ENCODE measurements at places on chromosomes 11 and 22.

- DNase-seq, result no peak
Measured at GRCh38 chr11:11966826-11967668, 41.4 kb downstream of the DKK3 start.

DNA sequence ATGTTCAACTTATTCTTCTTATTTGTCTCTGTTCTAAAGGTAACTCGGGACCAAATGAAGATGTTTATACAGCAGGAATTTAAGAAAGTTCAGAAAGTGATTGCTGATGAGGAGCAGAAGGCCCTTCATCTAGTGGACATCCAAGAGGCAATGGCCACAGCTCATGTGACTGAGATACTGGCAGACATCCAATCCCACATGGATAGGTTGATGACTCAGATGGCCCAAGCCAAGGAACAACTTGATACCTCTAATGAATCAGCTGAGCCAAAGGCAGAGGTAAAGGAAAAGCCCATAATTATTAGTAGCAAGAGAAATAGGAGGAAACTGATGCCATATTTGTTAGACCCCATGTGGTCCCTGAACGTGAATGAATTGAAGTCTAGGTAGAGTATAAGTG lies 63.3 kb downstream of the TRIM44 start:
- no peak for DNase-seq

DNA sequence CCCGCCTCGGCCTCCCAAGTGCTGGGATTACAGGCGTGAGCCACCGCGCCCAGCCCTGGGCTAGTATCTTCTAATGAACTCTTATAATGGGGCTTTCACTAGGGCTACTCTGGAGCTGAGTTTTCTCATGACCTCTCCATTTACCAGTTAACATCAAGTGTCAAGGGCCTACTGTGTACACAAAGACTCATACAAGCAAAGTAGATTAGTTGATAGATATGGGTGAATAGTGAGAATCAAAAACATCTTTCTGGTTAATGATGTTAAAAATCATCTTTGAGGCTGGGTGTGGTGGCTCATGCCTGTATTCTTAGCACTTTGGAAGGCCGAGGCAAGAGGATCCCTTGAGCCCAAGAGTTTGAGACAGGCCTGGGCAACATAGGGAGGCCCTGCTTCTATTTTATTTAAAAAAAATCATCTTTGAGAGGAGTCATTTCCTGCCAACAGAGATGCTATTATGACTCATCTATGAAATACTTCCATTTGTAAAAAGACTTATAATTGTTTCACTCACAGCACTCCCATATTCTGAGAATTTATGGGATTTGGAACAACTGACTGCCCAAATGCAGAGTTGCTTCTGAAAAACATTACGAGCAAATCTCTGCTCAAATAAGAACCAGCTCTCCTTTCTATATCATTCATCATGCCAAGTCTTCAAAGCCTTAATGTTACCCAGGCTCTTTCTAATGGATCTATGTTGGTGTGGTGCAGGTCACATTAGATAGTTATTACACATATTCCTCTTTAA lies 57.0 kb downstream of the GDPD4 start:
- no peak for DNase-seq

GRCh38 chr22:31122196-31122531 lies 602 bp upstream of the INPP5J start:
- DNase-seq, result no peak

- no peak for DNase-seq
Measured at GRCh38 chr11:78310500-78310909, 107.1 kb downstream of the GAB2 start.

DNA sequence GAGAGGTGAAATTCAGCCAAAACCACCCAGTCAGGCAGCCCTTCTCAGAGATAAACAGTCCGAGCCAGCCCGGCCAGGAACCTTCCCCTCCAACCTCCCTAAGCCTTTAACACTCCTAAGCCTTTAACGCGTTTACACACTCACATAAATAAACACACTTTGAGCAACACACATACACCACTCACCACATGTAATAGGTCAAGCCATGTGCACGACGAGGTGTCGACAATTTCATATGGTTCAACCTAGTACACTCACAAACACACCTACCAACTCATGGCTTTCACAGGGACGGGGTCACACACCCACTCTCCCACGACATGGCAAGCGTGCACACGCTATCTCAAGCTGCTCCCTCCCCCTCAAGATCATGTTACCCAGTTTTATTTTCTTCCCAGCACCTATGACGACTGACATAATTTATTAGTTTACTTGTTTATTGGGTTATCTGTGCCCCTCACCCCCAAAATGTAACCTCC lies 15.5 kb downstream of the SLC43A1 start:
- DNase-seq, result no peak

DNA sequence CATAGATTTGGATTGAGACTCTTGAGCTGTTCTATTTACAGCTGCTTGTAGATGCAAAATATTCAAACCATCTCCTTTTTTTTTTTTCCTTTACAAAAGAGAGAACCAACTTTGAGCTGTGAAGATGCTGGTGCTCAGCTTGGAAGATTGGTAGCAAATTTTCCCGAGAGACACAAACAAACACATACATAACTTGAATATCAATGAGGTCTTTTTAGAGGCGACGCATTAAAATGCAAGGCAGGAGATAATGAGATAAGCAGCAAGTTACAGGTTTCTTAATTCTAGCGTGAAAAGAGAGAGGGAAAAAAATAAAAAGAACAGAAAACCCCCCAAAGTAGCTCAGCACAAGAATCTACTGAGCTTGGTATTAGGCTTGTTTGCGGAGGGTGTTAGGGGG lies 247.0 kb upstream of the SORL1-AS1 start:
- DNase-seq, result no peak

GRCh38 chr11:46331282-46331984 lies 15.8 kb upstream of the DGKZ start:
- DNase-seq, result no peak

DNA sequence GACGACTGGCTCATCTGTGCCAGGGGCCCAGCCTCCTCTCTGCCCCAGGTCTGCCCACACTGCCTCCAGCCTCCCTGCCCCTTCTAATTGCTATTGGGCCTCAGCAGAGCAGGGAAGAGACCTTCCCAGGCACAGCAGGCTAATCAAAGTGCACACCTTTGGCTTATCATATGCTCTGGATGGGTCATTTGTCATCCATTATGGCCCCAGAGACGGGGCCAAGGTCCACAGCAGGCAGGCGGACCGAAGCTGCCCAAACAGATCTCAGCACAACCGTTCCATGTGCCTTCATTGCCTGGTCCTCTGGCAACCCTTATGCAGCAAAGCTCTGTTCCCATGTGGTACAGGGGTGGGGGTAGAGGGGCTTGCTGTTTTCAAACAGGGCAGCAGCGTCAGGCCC lies 66.6 kb downstream of the TP53I11 start:
- DNase-seq, result no peak

DNA sequence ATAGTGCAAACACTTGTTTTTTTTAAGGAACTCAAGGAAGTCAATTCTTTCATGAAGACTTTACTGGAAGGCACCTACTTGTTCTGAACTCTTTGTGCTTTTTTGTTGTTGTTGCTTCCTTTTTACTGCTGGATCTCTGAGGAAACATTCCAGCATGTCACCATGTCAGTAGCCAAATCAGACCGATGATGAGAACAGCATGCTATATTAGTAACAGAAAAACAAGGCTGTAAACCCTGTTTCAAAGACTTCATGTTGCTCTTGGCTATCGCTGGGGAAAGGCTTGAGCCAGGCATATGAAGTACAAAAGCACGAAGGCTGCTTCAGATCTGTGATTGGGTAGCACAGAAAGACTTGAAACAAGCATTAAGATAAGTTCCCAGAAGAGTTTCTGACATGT lies 125.6 kb upstream of the SLC5A12 start:
- no peak for DNase-seq

DNA sequence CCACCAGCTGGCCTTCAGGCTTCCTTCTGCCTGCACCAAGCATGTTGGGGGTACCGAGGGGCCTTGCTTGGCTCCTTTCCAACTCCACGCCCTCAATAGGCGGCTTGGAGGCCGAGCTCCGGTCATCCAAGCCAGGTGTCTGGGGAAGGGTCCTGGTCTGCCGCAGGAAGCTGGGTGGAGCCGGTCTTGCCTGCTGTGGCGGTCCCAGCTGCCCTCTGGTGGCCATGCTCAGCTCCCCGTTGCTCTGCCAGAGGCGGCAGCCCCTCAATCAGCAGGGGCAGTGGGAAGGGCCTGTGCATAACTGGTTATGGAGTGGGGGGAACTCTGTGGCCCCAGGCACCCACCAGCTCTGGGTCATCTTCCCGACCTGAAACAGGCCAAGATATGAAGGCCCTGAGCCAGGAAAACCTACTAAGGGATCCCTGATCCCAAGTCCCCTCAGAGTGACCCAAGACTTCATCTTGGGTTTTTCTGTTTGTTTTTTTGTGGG lies 3.2 kb downstream of the ARVCF start:
- DNase-seq, result no peak

GRCh38 chr11:93606721-93607120 lies 54.8 kb upstream of the CEP295 start:
- DNase-seq, result no peak

- DNase-seq, result no peak
Measured at GRCh38 chr11:119100994-119101758, 477 bp downstream of the DPAGT1 start.

GRCh38 chr11:70233511-70233934 lies 30.4 kb downstream of the FADD start:
- DNase-seq, result no peak

All from left kidney (tissue), 8 donors.